A549 treated with CpdA at 1 μM for 4 hours (cell line): ENCODE measurements at places on chromosomes 1 and 21. TPM values are rescaled to one million over a fixed set of nuclear protein-coding genes. Genes with fewer than 3 reads are reported as not detected.

The LCE1A gene
- total RNA-seq, result not detected in 5 replicates

The GSTM5 gene
- total RNA-seq, result not detected in 5 replicates

The CGN gene
- total RNA-seq, result 1.1 to 1.9 TPM (median 1.4 TPM) in 5 replicates

The LCE2A gene
- not detected in 5 replicates for total RNA-seq

The LCE1D gene
- not detected in 5 replicates for total RNA-seq

The RGS4 gene
- total RNA-seq, result 0.07 to 0.19 TPM (median 0.13 TPM) in 4 of 5 replicates, not detected in the other

The FAM151A gene
- not detected in 5 replicates for total RNA-seq

The TMEM240 gene
- 0.18 to 0.92 TPM (median 0.66 TPM) in 5 replicates for total RNA-seq

The ZFP69B gene
- 1.6 to 2.1 TPM (median 1.7 TPM) in 5 replicates for total RNA-seq

The TDRD5 gene
- 0.01 to 0.09 TPM (median 0.05 TPM) in 3 of 5 replicates, not detected in the others for total RNA-seq
